A549 treated with DMSO at 1 μM for 4 hours (cell line): ENCODE measurements at places on chromosomes 5 and 9. TPM values are rescaled to one million over a fixed set of nuclear protein-coding genes. Genes with fewer than 3 reads are reported as not detected.

Gene CER1
- total RNA-seq, result not detected in 5 replicates

Gene DMRT1
- total RNA-seq, result 0.05 TPM in 1 of 5 replicates, not detected in the others

Gene DCAF12
- total RNA-seq, result 35.2 to 43.7 TPM (median 41.1 TPM) in 5 replicates

Gene ADGRD2
- total RNA-seq, result not detected in 5 replicates

Gene PCDHGB4
- 0.77 to 1.0 TPM (median 0.88 TPM) in 5 replicates for total RNA-seq

Gene ACER2
- 2.3 to 3.2 TPM (median 2.9 TPM) in 5 replicates for total RNA-seq

Gene CDO1
- total RNA-seq, result not detected in 5 replicates

Gene FOXD4
- total RNA-seq, result 0.27 to 0.58 TPM (median 0.47 TPM) in 5 replicates

Gene PAX5
- total RNA-seq, result 0.01 to 0.07 TPM (median 0.01 TPM) in 3 of 5 replicates, not detected in the others

Gene SMIM33
- total RNA-seq, result not detected in 5 replicates

Gene PDE6A
- 0.11 to 0.18 TPM (median 0.14 TPM) in 5 replicates for total RNA-seq
